Posterior vena cava (tissue), 2 donors: ENCODE measurements at places on chromosomes 7 and 10. TPM values are rescaled to one million over a fixed set of nuclear protein-coding genes. Genes with fewer than 3 reads are reported as not detected.

- no peak for DNase-seq
Observed at GRCh38 chr10:121428867-121429266, 169.4 kb downstream of the FGFR2 start.

GRCh38 chr10:37667736-37668135 is 189.7 kb downstream of the ZNF248 start:
- DNase-seq, result no peak

The SEC23IP gene
- total RNA-seq, result 45.8 TPM

GRCh38 chr7:81740403-81740802 is 29.4 kb downstream of the HGF start:
- DNase-seq, result no peak

GRCh38 chr7:111561654-111561903 is 713 bp downstream of the IMMP2L start:
- no peak for DNase-seq

DNA sequence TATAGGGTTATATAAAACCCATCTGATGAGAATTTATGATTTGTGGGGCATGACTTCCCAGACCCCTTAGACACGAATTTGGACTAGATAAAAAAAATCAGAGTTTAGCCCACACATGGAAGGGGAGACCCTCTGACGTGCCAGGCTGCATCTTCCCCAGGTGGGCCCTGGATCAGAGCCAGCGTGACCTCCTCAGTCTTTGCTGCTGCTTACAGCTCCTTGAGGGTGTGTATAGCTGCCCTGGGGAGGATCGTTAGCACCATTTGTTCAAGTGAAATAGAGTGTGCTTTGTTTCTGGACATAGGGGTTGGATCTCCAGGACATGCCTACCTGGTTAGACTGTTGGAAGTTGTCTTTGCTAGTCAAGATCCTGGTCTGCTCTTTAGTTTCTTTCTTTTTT is 54.2 kb downstream of the DOCK1 start:
- DNase-seq, result no peak

DNA sequence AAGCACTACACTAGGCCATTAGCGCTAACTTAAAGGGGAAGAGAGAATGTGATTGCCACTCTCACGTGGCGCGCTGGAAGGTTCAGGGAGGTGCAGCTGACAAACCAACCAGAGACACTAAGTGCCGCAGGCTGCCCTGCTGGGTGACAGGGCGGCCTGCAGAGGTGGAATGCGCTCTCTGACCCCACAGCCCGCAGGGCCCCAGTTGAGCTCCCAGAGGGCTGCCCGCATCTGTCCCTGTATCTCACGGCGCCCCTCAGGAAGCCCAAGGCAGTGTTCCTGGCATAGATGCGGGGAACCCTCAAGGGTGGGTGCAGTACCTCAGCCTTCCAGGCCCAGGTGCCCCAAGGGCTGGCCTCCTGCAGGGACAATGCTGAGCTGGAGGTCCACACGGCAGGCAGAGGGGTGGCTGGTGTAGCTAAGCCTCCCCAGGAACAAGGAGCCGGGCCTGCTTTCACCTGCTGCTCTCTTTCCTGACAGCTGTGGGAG is 66.6 kb downstream of the CALML3 start:
- DNase-seq, result peak; percentile 66

GRCh38 chr7:80923211-80923612 is 4.4 kb upstream of the SEMA3C start:
- no peak for DNase-seq

DNA sequence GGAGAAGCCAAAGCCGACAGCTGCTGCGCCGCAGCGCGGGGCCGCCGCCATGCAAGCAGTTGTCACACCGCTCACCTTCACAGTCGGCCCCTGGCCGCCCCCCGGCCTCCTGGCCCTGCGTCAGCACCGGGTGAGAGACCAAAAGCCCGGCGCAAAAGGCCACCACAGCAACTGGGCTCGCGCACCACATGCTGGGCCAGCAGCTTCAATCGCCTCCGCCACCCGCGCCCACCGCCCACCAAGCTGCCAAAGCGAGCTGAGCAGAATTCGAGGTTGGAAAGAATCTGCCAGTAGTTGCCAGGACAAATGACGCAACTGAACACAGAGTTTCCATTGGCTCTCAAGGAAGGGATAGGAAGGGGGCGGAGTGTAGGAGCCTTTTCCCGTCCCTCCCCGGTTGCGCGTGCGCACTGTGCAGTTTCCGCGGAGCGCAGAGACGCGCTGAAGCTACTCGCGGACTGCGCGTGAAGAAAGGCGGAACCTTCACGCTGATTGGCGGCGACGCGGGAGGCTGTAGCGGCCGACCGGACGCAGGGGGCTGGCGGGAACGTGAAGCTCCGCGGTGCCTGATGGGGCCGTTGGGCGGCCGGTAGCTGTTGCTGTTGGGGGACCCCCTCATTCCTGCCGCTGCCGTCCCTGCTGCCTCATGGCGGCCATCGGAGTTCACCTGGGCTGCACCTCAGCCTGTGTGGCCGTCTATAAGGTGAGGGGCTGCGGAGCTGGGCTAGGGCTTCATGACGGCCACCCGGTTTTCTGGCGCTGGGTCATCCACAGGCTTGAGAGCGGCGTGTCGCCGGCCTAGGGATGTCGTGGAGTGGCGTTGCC is at the start of the genes CDNF, HSPA14 and MSANTD7:
CDNF (minus strand) TSS at position 281 of the 825 bp plus-strand sequence; CDS start at position 190, 91 bp downstream.
HSPA14 (plus strand) TSS at position 550 of the 825 bp plus-strand sequence; CDS start at position 647, 97 bp downstream.
MSANTD7 (plus strand) TSS at position 550 of the 825 bp plus-strand sequence. CDS start 3,979 bp downstream, outside the sequence.
- DNase-seq, result peak; percentile 100

The PIP gene
- total RNA-seq, result not detected

DNA sequence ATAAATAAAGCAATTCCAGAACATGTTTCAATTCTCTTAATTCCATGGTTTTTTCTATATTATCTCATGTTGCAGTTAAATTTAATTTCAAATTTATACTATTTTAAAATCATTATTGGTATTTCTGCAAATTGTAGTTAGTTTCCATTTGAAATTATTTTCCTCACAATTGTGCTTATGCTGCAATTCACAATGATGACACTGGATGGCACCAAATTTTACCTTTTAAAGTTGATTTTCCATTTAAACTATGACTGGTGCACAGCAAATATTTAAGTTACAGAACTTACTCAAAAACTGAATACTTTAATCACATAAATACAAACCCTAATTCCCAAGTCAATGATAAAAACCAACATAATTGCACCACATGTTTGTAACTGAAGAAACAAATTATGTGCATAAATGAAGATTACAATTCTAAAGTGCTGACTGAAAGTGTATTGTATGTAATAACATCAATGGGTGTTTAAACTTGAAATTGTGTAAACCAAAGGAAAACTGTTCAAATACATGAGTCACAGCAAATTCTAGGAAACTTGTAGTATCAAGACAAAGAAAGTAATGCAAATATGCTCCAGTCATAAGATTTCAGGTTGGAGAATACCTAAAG is 75.3 kb upstream of the AASS start:
- no peak for DNase-seq

DNA sequence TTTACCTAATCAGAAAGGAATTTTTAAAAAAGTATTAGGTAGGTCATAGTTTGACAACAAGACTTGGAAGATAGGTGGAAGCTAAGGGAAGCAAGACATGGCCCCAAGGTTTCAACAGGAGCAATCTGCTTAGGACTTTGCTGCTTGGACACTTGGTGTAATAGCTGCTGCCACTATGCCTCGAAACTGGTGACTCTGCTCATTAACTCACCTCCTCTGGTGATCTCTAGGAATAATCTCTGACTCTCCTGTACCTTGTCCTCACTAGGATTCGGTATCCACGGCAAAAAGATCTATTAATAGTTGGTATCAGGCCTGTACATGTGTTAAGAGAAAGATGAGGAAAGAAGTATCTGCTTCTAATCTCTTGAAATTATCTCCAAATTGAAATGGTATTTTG is 53.1 kb downstream of the PTEN start:
- DNase-seq, result no peak

DNA sequence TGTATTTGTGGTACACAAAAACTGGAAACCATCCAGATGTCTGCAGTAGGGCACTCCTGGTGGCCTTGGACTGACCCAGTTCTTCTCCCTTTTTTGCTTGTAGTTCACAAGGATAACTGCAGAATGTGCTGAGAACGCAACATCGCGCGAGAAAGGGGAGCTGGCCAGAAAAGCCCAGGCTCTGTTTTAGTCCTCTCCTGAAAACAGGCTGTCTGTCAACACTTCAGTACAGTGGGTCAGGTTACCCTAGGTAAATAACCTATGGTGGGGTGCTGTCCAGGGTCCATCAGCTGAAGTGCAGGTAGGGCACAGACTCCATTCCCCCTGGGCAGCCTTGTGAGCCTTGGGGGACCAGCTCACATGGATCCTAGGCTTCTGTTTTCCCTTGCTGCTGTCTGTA is 495.8 kb downstream of the MDFIC start:
- DNase-seq, result no peak

DNA sequence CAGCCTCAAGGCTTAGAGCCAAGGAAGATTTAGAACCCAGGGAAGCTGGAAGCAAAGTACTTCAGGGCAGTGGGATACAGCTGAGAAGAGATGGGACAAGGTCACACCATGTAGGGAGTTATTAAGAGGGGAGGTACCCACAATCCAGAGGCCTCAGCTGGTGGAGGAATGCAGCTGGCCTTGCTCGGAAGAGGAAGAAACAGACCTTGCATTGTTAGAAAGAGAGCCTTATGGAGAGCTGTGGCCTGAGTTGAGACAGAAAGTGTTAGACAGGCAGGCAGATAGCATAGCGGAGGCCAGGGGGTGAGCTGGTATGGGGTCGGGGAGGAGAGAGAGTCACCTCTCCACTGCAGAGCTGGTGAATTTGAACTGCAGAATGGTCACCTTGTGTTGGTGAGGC is 173.1 kb downstream of the JCAD start:
- DNase-seq, result no peak
